AG10803 (cell line): ENCODE measurements at places on chromosomes 5 and 9.

- no peak for DNase-seq
Observed at GRCh38 chr5:161311965-161312364, 234.6 kb downstream of the GABRB2 start.

- no peak for DNase-seq
Observed at GRCh38 chr5:5320062-5320805, 102.2 kb upstream of the ICE1 start.

DNA sequence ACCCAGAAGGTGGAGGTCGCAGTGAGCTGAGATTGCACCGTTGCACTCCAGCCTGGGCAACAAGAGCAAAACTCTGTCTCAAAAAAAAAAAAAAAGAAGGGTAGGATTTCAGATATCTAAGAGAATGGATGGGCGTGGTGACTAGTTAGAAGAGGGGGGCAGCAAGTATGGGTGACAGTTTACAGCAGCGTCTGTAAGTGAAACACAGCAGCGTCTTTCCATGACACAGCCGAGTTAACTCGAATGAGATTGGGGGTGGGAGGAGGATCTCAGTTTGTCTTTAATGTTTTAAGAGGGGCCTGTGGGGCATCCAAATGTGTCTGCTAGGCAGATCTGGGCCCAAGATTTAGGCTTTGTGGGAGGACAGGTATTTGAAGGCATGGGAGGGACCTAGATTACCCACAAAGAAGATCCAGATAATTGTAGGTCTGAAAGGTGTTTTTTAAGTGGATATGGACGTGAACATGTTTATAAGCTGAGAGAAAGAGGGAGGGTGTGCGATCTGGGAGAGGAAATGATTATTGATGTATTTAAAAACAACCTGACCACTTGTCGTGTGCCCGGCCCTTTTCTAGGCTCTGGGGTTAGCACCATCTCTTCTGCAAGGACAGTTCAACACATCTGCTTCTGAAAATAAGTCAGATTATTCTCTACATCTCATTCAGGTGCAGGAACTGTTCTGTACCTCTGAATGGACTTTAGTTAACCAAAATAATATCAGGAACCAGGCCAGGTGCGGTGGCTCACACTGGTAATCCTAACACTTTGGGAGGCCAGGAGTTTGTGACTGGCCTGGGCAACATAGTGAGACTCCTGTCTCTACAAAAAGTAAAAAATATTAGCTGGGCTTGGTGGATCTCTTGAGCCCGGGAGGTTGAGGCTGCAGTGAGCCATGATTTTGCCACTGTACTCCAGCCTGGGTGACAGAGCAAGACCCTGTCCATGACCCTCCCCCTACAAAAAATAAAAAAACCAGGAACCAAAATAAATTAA is 2.5 kb downstream of the CEP78 start:
- no peak for DNase-seq

DNA sequence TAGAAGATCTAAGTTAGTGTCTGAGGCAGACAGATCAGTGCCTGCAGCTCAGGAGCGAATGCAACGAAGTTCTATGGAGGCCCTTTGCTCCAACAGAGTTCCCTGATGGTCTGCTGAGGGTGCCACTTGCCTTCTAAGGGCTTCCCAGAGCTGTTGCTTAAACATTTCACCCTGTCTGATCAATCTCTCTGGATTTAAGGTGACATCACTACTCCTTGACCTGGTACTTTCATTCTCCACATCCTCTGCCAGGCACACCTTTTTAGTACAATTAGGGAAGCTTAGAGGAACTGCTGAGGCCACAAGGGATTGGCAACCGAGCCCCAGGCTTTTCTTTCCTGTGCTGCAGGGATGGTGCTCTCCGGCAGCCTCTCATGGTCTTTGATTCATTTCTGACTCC is 94.2 kb upstream of the IFNK start:
- no peak for DNase-seq

- no peak for DNase-seq
Observed at GRCh38 chr5:172088801-172089200, 82.4 kb upstream of the FBXW11 start.

DNA sequence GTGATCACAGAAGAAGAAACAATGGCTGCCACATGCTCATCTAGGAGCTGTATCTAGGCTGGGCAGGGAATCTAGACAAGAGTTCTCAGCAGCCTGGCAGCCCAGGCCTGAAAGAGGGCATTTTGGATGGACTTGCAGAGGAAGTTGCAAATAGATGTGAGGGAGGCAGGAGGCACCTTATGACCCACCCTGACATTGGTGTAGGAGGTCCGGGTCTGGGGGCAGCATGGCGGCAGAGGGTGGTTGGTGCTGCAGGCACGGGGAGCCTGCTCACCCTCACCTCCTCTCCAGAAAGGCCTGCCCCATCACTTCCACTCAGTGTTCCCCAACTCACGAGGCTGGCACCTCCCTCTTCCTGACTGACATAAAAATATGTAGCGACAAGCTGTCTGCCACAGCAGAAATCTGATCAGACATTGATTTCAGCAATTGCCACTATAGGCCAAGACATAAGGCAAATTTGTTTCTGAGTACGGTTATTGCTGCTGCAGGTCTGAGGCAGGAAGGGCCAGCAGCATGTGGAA is 217.6 kb downstream of the PBX3 start:
- DNase-seq: no peak

- peak; percentile 92 for DNase-seq
Observed at GRCh38 chr9:98899408-98900056, 44.2 kb upstream of the COL15A1 start.

DNA sequence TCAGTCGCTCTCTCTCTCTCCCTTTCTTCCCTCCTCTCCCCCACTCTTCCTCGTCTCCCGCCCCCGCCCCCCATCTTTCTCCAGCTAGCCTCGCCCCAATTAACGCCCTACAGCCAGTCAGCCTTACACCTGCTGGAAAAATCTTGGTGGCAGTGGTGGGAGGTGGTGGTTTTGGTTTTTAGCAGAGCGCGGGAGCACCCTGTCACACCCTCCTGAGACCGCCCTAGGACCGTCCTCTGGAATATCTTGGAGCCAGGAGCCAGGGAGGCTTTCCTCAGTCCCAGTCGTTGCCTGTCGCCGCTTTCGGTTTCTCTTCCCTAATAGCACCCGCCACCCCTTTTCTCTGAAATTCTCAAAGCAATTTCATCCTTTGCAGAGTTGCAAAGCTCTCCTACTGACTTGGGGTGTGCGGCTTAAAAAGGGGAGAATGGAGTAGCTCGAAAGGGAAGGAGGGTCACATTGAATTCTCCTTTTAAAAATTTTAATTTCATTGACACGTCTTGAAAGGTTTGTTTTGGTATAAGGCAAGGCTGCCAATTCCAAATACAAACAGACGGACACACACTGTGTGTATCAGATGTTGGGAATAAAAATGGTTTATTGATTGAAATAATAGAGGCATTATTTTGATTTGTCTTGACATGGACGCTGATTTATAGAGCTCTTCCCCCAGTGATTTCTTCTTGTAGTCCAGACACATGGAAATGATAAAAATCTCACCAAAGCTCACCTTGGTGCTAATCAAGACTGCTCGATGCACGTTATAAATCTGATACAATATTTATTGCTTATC is 301.3 kb downstream of the PARP8 start:
- DNase-seq: no peak

DNA sequence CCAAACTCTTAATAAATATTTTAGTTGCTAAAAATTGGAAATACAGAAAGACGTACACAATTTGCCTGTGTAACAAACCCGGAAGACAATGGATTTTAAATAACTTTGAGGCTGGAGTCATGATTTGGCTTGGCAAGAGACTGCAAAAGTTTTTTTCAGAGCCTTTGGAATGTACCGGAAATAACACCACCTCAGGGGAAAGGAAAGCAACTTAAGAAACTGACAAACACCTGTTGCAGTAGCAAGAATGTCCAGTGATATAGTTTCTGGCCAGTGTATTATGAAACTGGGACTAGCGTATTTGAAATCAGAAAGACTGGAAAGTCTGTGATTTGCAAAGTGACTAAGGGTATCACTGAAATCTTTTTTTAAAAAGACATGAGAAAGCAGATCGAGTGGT is 842 bp downstream of the MUSK start:
- DNase-seq: peak; percentile 8

DNA sequence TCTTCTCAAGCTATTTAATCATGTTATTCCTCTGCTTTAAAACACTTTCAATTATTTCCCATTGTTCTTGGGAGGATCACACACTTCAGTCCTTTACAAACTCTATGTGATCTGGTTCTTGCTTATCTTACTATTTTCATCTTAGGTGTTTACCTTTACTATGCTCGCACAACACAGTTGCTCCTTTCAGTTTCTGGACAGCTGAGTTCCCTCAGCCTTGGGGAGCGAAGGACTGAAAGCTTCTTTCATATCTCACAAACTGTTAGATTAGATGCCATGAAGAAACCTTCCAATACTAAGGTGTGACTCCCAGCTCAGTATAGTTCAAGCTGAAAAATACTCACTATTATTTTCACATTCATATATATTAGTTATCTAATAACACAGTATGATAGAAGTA is 117.9 kb downstream of the CDC42SE2 start:
- no peak for DNase-seq
